Stimulated activated CD8-positive, alpha-beta memory T cell treated with anti-CD3 and anti-CD28 coated beads, Interleukin-7, amount 100 ng/mL, for 48 hours (primary cell): ENCODE measurements at places on chromosomes 7 and 10.

DNA sequence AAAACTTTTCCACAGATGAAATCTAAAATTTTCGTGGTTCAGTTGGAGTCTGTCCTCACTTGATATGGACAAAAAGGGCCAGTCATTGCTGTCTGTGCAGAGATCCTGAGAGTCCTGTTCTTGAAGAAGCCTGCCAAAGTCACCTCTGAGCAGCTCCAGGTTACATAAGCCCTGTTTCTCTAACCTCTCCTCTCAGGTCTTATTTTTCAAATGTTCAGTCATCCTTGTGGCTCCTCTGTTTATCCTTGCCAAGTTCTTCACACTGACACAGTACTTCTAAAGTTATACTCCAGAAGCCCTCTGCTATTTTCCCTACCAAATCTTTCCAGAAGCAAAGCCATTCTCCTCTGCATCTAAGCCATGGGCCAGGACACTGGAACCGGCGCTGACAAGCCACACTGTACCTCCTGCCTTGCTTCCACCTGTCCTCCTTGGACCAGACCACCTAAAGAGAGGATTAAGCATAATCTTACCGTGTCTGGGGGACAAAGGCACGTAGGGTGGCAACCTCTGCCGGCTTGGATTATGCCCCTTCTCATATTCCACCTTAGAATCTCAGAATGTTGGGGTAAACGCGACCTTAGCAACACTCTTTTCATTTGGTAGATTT, 161.6 kb downstream of the JAZF1 start:
- DNase-seq = no peak

GRCh38 chr10:95306851-95307250, 16.0 kb upstream of the PDLIM1 start:
- DNase-seq = no peak

DNA sequence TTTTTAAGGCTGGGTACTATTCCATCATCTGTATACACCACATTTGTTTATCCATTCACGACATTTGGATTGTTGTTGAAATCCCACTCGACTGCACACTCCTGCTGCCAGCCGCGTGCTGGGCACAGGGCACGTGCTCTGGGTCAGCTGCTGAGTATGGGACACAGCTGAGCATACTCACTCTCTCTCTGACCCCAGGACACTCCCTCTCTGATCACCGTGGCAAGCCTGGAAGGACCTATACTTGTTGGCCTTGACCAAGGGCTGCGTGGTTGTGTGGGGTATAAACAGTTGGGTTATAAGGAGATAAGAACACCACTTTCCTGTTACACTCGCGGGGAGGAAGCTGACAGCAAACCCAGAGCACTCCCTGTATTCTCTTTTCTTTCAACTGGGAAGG, 153.0 kb upstream of the RHEB start:
- DNase-seq = no peak

DNA sequence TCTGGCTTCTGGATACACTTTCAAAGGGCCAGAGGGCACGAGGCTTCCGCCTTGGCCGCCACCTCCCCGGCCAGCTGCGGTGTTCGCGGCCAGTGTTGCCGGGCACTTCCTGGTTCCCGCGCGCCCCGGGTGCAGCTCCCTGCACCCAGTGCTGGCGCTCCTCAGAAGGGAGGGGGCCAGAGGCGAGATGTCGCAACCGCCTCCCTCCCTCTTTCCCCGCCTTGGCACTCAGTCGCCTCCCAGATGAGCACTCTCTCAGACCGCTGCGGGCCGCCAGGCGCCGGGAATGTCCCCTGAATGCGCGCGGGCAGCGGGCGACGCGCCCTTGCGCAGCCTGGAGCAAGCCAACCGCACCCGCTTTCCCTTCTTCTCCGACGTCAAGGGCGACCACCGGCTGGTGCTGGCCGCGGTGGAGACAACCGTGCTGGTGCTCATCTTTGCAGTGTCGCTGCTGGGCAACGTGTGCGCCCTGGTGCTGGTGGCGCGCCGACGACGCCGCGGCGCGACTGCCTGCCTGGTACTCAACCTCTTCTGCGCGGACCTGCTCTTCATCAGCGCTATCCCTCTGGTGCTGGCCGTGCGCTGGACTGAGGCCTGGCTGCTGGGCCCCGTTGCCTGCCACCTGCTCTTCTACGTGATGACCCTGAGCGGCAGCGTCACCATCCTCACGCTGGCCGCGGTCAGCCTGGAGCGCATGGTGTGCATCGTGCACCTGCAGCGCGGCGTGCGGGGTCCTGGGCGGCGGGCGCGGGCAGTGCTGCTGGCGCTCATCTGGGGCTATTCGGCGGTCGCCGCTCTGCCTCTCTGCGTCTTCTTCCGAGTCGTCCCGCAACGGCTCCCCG, at the start of gene FFAR4:
Gene FFAR4, plus strand, starts transcription at position 231 of the 842 bp plus-strand sequence. Its CDS starts 56 bp downstream, at position 287.
- no peak for DNase-seq

GRCh38 chr7:151109094-151110048, 23.1 kb downstream of the AGAP3 start:
- DNase-seq = no peak
